ENCODE measurements at places on chromosomes 1 and 21.

GRCh38 chr1:38727684-38728584 is 131.6 kb downstream of the RRAGC start:
- peaks cover 2% of the 10 kb centered on the region for H3K27me3 ChIP-seq
- peaks cover 27% of the 10 kb centered on the region for H3K4me1 ChIP-seq
- H3K36me3 ChIP-seq: no peaks in the 10 kb centered on the region
- peak overlapping the region; percentile 62 for H3K27ac ChIP-seq
- DNase-seq: peak; percentile 28
- no peak overlapping the region for H3K4me3 ChIP-seq

- no peak overlapping the region for H3K27ac ChIP-seq
- no peaks in the 10 kb centered on the region for H3K27me3 ChIP-seq
- DNase-seq: no peak
- H3K4me1 ChIP-seq: peaks cover 2% of the 10 kb centered on the region
- H3K36me3 ChIP-seq: no peaks in the 10 kb centered on the region
These were observed 19.6 kb downstream of the CASP9 start for GRCh38 chr1:15504436-15504835.

DNA sequence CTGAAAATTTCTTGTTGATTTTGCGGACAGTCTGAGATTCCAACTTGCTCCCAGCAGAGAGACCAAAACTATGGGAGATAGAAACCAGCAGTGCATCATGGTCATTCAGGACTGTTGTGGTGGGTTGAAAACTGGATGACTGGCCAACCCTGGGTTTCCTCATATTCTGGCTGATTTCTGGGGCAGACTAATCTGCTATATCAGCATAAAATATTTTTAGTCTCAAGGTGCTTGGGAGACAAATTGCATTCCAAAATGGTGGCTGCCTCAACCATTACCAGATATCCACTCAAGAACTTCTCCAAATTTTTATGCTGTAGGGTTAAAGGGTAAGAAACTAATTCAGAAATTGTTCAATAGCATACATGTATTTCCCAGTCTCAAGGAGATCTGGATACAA is 434.0 kb downstream of the BRINP3 start:
- no peak overlapping the region for H3K4me3 ChIP-seq
- no peaks in the 10 kb centered on the region for H3K4me1 ChIP-seq
- H3K27ac ChIP-seq: no peak overlapping the region
- no peak for DNase-seq

- DNase-seq: peak; percentile 74
- no peak overlapping the region for H3K27ac ChIP-seq
- H3K36me3 ChIP-seq: no peaks in the 10 kb centered on the region
- H3K4me3 ChIP-seq: peak overlapping the region; percentile 94
These were observed 462 bp upstream of the TLCD4 start for GRCh38 chr1:95116580-95117206.

DNA sequence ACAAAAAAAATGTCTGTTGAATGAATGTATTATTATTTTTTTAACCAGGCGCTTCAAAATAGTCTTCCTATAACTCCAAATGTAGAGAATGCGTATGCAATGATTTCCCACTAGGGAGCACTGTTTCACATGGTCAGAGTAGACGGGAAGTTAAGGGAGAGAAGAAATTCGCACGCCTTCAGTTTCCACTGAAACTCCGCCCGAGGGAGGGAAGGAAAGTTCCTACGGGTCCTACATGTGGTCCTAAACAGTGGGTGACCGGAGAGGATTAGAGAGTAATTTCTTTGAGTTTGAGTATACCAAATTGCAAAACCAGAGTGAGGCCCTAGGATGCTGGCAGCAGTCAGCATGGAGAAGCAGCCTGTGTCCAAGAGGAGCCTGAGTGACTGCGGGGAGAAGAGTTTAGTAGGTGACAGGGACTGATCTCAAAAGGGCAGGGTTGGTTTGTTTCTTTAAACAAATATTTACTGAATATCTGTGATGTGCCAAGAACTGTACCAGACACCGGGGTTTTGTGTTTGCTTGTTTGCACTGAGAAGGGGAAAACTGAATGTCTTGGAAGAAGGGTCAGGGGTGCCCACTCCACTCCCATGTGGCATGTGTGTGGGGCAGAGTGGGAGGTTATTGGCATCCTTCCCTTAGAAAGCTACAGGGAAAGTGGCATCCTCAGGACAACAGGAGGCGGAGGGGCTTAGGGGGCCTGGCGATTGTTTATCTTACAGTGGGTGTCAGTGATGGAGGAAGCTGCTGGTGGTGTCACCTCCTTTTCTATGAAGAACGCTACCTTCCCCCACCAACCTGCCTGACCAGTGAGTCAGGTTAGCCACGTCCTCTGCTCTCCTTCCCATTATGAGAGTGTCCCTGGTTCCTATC is 22.8 kb downstream of the RNU5D-1 start:
- H3K27ac ChIP-seq: no peak overlapping the region
- DNase-seq: peak; percentile 35
- peaks cover 7% of the 10 kb centered on the region for H3K36me3 ChIP-seq
- H3K27me3 ChIP-seq: peaks cover 4% of the 10 kb centered on the region
- peaks cover 3% of the 10 kb centered on the region for H3K4me1 ChIP-seq

DNA sequence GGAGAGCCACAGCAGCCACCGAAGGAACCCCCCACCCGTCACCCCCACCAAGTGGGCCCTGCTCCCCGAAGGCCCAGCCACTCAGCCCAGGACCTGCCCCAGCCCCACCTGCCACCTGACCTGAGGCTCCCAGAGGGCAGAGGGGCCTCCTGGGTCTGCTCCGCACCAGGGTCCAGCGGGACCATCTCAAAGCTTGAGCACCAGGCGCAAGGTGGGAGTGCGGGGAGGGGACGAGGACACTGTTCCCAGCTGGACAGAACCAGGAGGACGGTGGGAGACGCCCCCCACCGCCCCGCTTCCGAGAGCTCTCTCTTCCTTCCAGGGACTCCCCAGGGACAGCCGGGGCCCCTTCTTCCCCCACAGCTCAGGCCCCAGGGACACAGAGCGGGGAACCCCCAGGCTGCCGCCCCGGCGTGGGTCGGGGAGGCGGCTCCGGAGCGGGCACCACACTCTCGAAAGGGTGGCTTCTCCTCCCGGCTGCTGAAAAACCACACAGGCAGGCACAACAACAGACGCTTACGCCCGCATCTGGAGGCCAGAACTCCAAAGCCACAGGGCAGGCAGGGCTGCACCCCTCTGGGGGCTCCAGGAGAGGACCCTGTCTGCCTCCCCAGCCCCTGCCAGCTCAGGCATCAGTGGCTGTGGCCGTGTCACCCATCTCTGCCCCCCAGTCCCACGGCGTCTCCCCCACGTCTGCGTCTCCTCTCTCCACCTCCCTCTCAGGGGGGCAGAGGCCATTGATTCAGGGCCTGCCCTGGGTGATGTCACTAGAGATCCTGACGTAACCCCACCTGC is 1.9 kb upstream of the TTLL10 start:
- H3K27ac ChIP-seq: no peak overlapping the region
- no peak overlapping the region for H3K4me3 ChIP-seq
- peak; percentile 5 for DNase-seq
- H3K4me1 ChIP-seq: no peaks in the 10 kb centered on the region
- H3K36me3 ChIP-seq: peaks cover 1% of the 10 kb centered on the region

- H3K27ac ChIP-seq: peak overlapping the region; percentile 43
- H3K4me1 ChIP-seq: peaks cover 13% of the 10 kb centered on the region
- no peak for DNase-seq
- no peak overlapping the region for H3K4me3 ChIP-seq
These were observed 67.7 kb downstream of the SDCCAG8 start for GRCh38 chr1:243323491-243323890.

- no peak overlapping the region for H3K4me3 ChIP-seq
- peak overlapping the region; percentile 31 for H3K27ac ChIP-seq
- peaks cover 2% of the 10 kb centered on the region for H3K4me1 ChIP-seq
- H3K36me3 ChIP-seq: peaks cover 3% of the 10 kb centered on the region
- H3K27me3 ChIP-seq: peaks cover 10% of the 10 kb centered on the region
These were observed 14.0 kb upstream of the FAAP20 start for GRCh38 chr1:2208309-2209239.

DNA sequence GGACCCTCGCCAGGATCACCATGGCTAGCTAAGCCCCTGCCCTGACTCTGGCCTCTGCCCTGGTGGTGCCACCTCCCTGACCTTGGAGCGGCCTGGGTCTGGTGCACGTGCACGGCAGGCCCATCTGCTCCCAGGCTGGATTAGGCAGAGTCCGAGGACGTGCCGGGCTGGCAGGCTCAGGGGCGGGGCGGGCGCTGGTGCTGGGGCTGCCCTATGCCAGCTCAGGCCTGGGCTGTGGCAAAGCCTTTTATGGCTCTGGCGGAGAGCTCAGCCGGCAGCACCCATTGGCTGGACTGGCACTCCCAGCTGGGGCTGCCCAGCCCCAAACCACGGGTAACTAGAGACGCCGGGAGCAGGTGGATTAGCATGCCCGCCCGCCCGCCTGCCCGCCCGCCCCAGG is 17.1 kb upstream of the EDN2 start:
- H3K36me3 ChIP-seq: no peaks in the 10 kb centered on the region
- peaks cover 16% of the 10 kb centered on the region for H3K27me3 ChIP-seq
- DNase-seq: no peak
- no peak overlapping the region for H3K4me3 ChIP-seq
- no peak overlapping the region for H3K27ac ChIP-seq
- peaks cover 12% of the 10 kb centered on the region for H3K4me1 ChIP-seq

- DNase-seq: no peak
- no peaks in the 10 kb centered on the region for H3K27me3 ChIP-seq
- H3K4me3 ChIP-seq: no peak overlapping the region
- H3K36me3 ChIP-seq: no peaks in the 10 kb centered on the region
- H3K4me1 ChIP-seq: no peaks in the 10 kb centered on the region
These were observed 54.4 kb upstream of the NEGR1 start for GRCh38 chr1:72336776-72337175.

- H3K4me1 ChIP-seq: peaks cover 10% of the 10 kb centered on the region
- no peak overlapping the region for H3K27ac ChIP-seq
- H3K36me3 ChIP-seq: no peaks in the 10 kb centered on the region
- H3K4me3 ChIP-seq: no peak overlapping the region
- H3K27me3 ChIP-seq: peaks cover 6% of the 10 kb centered on the region
- peak; percentile 51 for DNase-seq
These were observed 123.9 kb downstream of the PTBP2 start for GRCh38 chr1:96845464-96845863.

- H3K27ac ChIP-seq: no peak overlapping the region
- DNase-seq: no peak
- no peak overlapping the region for H3K4me3 ChIP-seq
- H3K36me3 ChIP-seq: no peaks in the 10 kb centered on the region
- H3K4me1 ChIP-seq: no peaks in the 10 kb centered on the region
These were observed 76.8 kb upstream of the ZNF678 start for GRCh38 chr1:227486559-227486958.

GRCh38 chr1:31396633-31397351 is 16.2 kb upstream of the SERINC2 start:
- no peaks in the 10 kb centered on the region for H3K36me3 ChIP-seq
- no peak overlapping the region for H3K4me3 ChIP-seq
- H3K27me3 ChIP-seq: peaks cover 8% of the 10 kb centered on the region
- no peak for DNase-seq
- H3K27ac ChIP-seq: no peak overlapping the region
